GM18507 (cell line): ENCODE measurements at places on chromosomes 2 and 18.

DNA sequence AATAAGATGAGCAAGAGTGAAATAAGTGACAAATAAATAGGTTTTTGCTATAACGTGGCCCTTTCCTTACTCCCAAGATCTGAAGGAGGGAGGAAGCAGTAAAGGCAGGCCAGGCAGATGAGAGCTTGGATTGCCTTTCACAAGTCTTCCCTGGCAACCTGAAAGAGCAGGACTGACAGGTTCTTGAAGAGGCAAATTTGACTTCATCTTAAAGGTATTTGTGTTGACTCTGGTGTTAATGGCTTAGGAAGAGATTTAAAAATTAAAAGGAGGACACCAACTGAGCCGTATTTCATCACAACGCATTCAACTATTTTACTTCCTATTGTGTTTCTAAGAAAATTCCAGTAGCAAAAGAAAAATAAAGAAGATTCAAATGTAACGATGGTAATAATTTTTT lies 3.2 kb downstream of the STRN start:
- no peak for DNase-seq

- DNase-seq: no peak
Measured at GRCh38 chr2:127857265-127857808, 618 bp downstream of the POLR2D start.

DNA sequence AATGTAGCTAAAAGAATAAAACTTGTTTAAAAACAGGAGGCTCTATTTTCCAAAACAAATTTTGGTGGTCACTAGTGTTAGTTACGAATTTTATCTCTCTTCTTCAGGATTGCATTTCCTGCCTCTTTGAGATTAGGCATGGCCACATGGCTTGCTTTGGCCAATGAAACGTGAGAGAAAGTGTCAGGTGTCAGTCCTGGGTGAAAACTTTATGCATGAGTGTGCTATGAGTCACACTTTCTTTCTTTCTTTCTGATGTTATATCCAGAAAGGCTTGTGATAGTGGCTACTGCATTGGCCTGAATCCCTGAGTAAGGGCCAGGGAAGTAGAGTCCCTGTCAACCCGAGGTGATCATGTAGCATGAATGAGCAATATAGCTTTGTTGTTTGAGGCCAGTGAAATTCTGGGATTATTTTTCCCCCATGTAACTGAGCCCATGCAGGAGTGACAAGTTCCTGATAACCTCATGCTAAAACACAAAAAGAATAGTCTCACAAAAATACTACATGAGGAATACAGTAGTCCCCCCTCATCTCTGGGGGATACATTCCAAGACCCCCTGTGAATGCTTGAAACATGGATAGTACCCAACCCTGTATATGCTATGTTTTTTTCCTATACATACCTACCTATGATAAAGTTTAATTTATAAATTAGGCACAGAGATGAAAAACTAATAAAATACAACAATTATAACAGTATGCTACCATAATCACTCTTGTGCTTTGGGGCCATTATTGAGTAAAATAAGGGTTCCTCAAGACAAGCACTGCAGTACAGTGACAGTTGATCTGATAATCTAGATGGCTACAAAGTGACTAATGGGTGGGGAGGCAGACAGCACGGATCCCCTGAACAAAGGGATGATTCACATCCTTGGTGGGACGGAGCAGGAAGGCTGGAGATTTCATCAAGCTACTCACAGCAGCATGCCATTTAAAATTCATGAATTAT lies 109.5 kb downstream of the CDC42EP3 start:
- no peak for DNase-seq

- DNase-seq: no peak
Measured at GRCh38 chr18:37378336-37379010, 187.1 kb downstream of the CELF4 start.

DNA sequence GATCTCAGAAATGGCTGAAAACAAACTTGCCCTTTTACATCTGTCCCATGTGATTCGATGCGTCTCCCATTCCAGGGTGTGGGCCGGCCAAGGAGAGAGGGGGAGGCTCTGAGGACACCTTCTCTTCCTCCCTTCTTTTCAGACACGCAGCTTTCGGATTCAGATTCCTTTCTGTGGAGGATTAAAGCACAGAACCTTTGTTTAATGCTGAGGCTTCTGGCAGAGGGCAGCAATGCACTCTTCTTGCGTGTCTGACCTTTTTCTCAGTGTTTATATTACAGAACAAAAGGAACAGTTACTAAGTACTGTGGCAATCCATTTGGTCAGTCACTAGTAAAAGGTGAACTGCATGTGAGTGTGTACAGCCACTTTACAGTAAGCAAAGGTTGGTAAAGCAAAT lies 268.9 kb upstream of the CCDC68 start:
- DNase-seq: no peak

GRCh38 chr2:7559791-7560190 lies 642.6 kb downstream of the RNF144A start:
- no peak for DNase-seq

GRCh38 chr2:206614811-206615210 lies 27.5 kb upstream of the FAM237A start:
- no peak for DNase-seq

GRCh38 chr2:128798502-128799283 lies 480.0 kb upstream of the HS6ST1 start:
- DNase-seq: no peak

DNA sequence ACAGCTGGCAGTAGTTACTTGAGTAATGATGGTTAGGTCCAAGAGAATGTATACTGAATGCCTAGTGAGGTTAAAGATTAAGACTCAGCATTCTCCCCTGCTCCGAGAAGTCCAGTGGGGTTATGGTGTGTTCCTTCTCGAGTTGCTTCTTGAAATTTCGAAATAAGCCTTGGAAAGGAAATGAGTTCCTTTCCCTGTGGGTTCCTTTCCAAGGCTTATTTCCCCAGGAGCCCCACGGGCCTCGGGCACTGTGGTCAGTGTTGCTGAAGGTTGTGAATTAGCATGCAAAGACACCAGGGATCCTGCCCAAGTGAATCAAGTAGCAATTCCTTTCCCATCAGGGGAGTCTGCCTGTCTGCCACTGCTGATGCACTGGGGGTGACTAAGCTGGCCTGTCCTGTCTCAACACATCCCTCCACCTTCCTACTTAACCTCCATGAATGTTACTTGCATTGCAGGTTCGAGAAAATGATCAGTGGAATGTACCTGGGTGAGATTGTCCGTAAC lies 53.6 kb downstream of the HK2 start:
- DNase-seq: no peak

- DNase-seq: no peak
Measured at GRCh38 chr2:225337183-225337582, 62.3 kb upstream of the NYAP2 start.

DNA sequence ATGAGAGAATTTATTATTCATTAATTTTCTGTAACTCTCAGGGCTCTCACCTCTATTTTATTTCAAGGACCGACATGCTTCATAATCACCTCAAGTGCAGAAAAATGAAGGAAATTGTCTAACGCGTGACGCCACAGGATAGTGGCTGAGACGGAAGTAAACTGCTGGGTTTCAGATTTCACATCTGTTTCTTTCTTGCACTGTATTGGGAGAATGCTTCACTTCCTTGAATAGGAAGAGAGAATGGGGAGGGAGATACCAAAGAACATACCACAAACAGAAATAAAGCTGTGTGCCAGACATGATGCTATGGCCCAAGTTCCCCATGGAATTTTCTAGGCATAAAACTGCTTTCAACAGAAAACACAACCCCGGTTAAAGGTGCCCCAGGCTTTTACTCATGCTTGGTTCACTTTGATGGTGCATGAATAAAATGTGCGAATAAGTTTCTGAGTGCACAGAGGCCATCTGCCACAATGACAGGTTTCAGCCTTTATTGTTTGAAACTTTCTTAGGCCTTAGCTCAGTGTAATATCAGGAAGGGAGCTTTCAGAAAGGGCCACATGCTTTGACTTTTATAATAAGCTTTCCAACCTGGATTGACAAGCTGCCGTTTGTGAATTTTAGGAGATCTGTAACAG lies 1116.4 kb downstream of the SOCS6 start:
- no peak for DNase-seq

- no peak for DNase-seq
Measured at GRCh38 chr2:42117923-42118753, 51.0 kb upstream of the EML4 start.

GRCh38 chr2:176558574-176559140 lies 289.4 kb downstream of the MTX2 start:
- DNase-seq: no peak

DNA sequence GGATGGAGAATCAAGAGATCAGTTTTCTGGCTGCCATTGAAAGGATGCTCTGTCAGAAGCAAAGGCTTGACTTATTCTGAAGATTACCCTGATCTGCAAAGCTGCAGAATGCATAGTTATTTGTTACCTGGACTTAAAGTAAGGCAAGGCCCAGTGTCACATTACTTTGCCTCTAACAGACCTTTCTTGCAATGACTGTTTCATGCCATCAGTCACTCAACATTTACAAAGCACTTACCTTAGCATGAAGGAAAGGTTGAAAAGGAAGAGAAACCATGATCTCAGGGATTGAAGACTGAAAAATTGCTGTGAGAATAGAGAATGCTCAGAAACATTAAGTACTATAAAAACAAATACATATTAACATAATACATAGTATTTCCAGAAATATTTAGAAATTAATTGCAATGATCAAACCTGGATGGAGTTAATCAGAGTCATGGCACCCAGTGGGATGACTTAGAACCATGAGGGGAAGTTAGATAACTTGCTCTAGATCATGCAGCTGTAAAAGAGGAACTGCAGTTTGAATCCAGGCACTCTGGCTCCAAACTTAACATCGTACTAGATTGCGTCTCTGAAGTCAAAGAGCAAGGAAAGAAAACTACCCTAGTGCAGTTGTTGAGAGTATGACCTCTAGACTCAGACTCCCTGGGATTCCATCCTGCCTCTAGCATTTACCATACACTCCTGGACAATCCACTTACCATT lies 26.5 kb upstream of the FAM117B start:
- no peak for DNase-seq
